ENCODE measurements at places on chromosomes 4 and X. TPM values are rescaled to one million over a fixed set of nuclear protein-coding genes. Genes with fewer than 3 reads are reported as not detected.

DNA sequence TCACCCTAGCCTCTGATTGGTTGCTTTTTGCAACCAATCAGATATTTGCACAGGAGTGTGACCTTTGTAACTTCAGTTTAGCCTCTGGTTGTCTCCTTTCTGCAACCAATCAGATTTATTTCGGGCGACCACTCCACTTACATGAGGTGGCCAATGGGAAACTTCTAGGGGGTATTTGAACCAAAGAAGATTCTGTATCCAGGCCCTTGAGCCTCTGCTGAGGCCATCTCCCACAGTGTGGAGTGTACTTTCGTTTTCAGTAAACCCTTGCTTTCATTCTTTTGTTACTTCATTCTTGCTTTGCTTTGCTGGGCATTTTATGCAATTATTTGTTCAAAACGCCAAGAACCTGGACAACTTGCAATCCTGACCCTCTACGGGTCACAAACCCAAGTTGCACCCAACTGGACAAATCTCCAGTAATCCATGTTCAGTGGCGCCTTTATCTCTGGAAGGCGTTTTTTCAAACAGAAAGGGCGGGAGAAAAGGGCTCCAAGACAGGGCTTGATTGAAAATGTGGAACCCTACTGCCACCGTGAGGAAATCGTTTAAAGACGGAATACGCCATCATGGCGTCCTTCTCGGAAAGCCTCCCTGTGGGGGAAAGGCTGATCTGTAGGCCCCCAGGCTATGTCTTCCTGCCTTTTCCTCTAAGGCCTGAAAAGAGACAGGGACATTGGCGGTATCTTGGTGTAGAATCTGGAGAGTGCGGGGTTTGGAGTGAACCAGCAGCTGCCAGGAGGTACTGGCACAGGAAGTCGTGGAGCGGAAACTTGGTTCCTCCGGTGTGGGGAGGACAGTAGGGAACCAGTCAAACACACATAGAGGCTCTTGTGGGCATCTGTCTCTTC, 184.6 kb downstream of the OR13H1 start:
- H3K4me1 ChIP-seq: no peaks in the 10 kb centered on the region
- H3K27ac ChIP-seq: no peak overlapping the region
- no peak overlapping the region for H3K4me3 ChIP-seq
- peak; percentile 88 for DNase-seq

- no peaks in the 10 kb centered on the region for H3K36me3 ChIP-seq
- H3K4me1 ChIP-seq: peaks cover 12% of the 10 kb centered on the region
- DNase-seq: no peak
- no peaks in the 10 kb centered on the region for H3K27me3 ChIP-seq
These were observed 33.0 kb upstream of the KIAA0232 start for GRCh38 chr4:6749340-6750171.

The ODAPH gene
- not detected for total RNA-seq

GRCh38 chrX:42714981-42715700, 62.8 kb downstream of the PPP1R2C start:
- peak; percentile 35 for DNase-seq
- no peaks in the 10 kb centered on the region for H3K4me1 ChIP-seq
- no peak overlapping the region for H3K4me3 ChIP-seq
- H3K36me3 ChIP-seq: no peaks in the 10 kb centered on the region

DNA sequence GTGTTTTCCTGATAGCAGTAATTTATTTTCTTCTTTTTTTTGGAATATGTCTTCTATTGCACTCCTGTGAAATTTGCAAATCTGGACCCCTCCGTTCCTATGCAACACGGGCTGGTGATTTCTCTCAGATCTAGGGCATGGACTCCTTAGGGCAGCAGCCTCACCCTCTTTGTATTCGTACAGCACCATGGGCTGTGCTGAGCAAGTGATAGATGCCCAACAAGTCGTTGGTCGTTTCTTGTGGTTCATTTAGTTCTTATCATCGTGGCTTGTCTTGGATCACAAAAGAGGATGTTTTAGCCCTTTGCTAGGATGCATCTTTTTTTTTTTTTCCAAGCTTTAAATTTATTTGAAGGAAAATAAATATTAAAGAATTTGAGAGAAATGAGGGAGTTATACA, 82.1 kb downstream of the ARHGAP10 start:
- H3K36me3 ChIP-seq: no peaks in the 10 kb centered on the region
- no peak overlapping the region for H3K4me3 ChIP-seq
- no peaks in the 10 kb centered on the region for H3K27me3 ChIP-seq
- DNase-seq: no peak

GRCh38 chr4:81648576-81649275, 177.0 kb upstream of the RASGEF1B start:
- no peak overlapping the region for H3K4me3 ChIP-seq
- peak; percentile 17 for DNase-seq
- no peak overlapping the region for H3K27ac ChIP-seq
- H3K36me3 ChIP-seq: no peaks in the 10 kb centered on the region
- H3K27me3 ChIP-seq: no peaks in the 10 kb centered on the region

The DOCK11 gene
- 110 TPM for total RNA-seq

The OTUD4 gene
- total RNA-seq: 60.1 TPM

DNA sequence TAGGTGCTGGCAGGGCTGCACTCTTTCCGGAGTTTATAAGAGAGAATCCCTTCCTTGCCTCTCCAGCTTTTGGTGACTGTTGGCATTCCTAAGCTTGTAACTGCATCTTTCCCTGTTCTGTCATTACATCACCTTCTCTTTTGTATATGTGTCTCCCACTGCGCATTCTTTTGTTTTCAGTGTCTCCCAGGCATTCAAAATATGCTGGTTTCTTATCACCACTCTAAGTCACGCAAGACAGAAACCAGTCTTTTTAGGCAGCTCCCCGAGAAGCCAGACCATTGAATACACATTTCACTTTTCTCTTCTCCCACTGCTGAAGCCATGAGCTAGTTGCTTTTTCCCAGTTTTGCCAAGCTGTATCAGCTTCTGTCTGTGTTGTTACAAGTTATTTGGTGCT, 71.0 kb downstream of the LAS1L start:
- no peaks in the 10 kb centered on the region for H3K27me3 ChIP-seq
- DNase-seq: no peak
- H3K4me1 ChIP-seq: no peaks in the 10 kb centered on the region
- no peak overlapping the region for H3K4me3 ChIP-seq
- no peaks in the 10 kb centered on the region for H3K36me3 ChIP-seq

DNA sequence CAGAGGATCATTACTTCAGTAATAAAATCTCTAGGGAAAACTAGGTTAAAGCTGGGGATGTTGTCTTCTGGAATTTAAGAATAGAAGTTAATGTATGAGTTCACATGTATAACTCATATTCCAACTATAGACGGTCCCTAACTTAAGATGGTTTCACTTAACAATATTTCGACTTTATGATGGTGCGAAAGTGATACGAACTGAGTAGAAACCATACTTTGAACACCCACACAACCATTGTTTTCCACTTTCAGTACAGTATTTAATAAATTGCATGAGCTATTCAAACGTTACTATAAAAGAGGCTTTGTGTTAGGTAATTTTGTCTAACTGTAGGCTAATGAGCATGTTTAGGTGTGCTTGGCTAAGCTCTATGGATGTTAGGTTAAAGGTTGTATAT, 38.7 kb downstream of the CCSER1 start:
- H3K36me3 ChIP-seq: no peaks in the 10 kb centered on the region
- H3K4me1 ChIP-seq: no peaks in the 10 kb centered on the region
- no peak for DNase-seq
- no peaks in the 10 kb centered on the region for H3K27me3 ChIP-seq
- H3K27ac ChIP-seq: no peak overlapping the region
- H3K4me3 ChIP-seq: no peak overlapping the region

The CLCN4 gene
- 0.29 TPM for total RNA-seq

GRCh38 chr4:150230561-150230960, 152.3 kb downstream of the DCLK2 start:
- H3K36me3 ChIP-seq: no peaks in the 10 kb centered on the region
- DNase-seq: no peak
- no peak overlapping the region for H3K27ac ChIP-seq
- no peaks in the 10 kb centered on the region for H3K4me1 ChIP-seq

DNA sequence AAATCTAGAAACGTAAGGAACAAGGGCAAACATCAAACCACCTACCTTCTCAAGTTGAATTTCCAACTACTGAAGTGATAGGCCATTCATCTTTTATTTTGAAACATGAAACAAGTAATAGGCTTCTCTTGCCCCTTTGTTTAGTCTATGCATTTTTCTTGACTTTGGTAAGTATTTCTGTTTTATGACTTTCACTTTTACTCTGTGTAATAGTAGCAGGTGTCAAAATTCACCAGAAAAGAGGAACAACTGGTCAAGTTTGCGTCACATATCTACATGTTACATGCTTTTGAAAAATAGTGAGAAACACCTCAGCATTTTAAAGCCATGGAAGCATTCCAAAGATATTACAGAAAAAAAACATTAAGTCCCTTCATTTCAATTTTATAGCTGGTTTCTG, 157.1 kb upstream of the FTHL17 start:
- H3K4me1 ChIP-seq: no peaks in the 10 kb centered on the region
- DNase-seq: no peak
- H3K27ac ChIP-seq: no peak overlapping the region

- H3K4me1 ChIP-seq: no peaks in the 10 kb centered on the region
- no peak overlapping the region for H3K27ac ChIP-seq
- H3K4me3 ChIP-seq: no peak overlapping the region
- no peaks in the 10 kb centered on the region for H3K27me3 ChIP-seq
- no peaks in the 10 kb centered on the region for H3K36me3 ChIP-seq
These were observed 414.5 kb downstream of the PRDM5 start for GRCh38 chr4:120508036-120508435.

DNA sequence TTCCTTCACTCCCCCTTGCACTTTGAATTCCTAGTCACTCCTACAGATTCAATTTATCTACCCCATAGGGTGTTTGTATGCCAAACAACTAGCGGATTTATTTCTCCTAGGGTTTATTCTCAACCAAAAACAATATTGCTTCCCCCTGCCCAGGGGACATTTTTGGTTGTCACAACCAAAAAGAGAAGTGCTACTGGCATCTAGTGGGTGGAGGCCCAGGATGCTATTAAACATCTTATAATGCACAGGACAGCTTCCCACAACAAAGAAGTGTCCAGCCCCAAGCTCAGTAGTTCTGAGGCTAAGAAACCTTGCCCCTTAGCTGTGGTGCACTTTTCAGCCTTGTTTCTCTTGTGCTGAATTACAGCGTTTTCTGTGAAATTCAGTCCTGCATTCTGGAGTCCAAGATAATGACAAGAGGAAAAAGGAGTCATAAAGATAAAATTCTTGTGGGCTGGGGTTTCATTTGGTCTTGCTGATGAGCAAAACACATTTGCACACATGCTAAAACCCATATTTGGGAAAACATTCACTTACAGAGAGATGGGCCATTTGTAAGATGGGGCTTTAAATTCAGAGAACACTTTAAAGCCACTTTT, 11.2 kb upstream of the SYTL4 start:
- H3K27ac ChIP-seq: no peak overlapping the region
- H3K27me3 ChIP-seq: no peaks in the 10 kb centered on the region
- H3K4me1 ChIP-seq: no peaks in the 10 kb centered on the region
- no peak overlapping the region for H3K4me3 ChIP-seq
- H3K36me3 ChIP-seq: no peaks in the 10 kb centered on the region

The CT45A5 gene
- total RNA-seq: not detected

DNA sequence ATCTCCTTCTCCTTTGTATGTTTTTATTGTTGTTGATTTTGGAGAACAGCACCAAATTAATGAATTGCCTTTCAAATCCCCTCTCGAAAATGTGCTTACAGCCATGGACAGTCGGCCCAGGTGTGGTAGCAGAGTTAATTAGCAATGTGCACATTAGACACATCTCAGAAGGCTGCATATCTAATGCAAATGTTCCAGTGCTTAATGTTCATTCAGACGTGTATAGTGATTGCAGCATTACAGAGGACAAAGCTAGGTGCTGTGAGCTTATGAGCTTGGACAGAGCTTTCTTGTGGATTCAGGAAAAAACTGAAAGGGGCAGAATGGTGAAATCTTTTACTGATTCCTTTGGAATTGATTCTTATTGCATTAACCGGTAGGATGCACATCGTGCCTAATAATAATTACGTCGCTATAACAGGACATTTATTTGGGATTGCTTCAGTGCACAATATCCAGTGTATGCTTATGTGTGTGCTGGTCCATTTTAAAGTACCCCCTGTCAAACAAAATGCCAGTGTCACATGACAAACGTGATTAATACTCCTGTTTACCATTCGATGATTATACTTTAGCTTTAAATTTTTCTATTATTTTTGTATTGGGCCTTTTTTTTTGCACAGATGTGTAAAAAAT, 552.9 kb upstream of the EPHA5 start:
- no peaks in the 10 kb centered on the region for H3K36me3 ChIP-seq
- H3K27me3 ChIP-seq: no peaks in the 10 kb centered on the region
- no peak for DNase-seq
- no peak overlapping the region for H3K4me3 ChIP-seq
- H3K4me1 ChIP-seq: no peaks in the 10 kb centered on the region

DNA sequence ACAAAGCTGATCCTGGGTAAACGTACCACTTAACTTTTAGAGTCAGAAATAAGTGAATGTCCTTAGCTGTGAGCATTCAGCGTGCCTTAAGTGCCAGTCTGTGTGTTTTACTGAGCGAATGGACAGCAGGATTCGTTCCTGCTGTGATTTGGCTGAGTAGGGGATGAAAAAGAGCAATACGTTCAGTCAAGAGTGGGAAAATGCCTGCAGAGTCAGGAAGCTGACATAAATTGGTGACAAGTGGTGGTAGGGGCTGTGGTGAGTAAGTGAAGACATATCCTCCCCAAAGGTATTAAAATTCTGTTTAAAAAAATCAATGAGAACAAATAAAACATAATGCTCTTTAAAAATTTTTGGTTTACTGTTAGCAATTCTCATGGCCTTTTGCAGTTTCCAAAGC, 56.6 kb upstream of the TNIP3 start:
- no peak overlapping the region for H3K4me3 ChIP-seq
- no peak for DNase-seq
- H3K27me3 ChIP-seq: no peaks in the 10 kb centered on the region
- H3K27ac ChIP-seq: no peak overlapping the region

The GPC4 gene
- not detected for total RNA-seq

DNA sequence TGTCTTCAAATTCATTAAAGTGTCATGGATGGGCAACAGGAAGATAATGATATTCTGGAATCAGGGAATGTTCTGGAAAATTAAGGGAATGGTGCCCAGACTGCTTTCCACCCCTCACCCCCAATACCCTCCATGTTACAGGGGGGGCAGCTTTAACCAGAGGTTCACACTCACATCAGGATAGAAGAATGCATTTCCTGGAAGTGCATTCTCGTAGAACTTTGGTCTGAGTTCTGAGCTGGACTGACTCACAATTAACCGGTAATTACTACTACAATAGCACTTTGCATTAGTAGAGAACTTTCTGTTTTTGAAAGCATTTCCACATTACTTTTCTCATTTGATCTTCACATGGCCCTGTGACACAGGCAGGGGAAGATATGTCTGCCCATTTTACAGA, 52.5 kb upstream of the SHISA3 start:
- DNase-seq: no peak
- H3K36me3 ChIP-seq: no peaks in the 10 kb centered on the region
- no peaks in the 10 kb centered on the region for H3K27me3 ChIP-seq

GRCh38 chr4:162349395-162349794, 185.6 kb upstream of the FSTL5 start:
- H3K36me3 ChIP-seq: no peaks in the 10 kb centered on the region
- DNase-seq: no peak
- no peak overlapping the region for H3K4me3 ChIP-seq
- H3K27me3 ChIP-seq: no peaks in the 10 kb centered on the region
- H3K27ac ChIP-seq: no peak overlapping the region
- no peaks in the 10 kb centered on the region for H3K4me1 ChIP-seq

The AMOT gene
- 4.3 TPM for total RNA-seq

GRCh38 chr4:181294421-181294820, 948.8 kb upstream of the TENM3 start:
- H3K27me3 ChIP-seq: no peaks in the 10 kb centered on the region
- no peak overlapping the region for H3K27ac ChIP-seq
- no peak overlapping the region for H3K4me3 ChIP-seq
